NCI-H524 (cell line): ENCODE measurements at places on chromosomes 4 and X.
A peak's percentile ranks its signal among the peaks of the same experiment; 100 is the strongest.

- DNase-seq, result no peak
Observed at GRCh38 chrX:148905400-148905799, 405.0 kb downstream of the AFF2 start.

DNA sequence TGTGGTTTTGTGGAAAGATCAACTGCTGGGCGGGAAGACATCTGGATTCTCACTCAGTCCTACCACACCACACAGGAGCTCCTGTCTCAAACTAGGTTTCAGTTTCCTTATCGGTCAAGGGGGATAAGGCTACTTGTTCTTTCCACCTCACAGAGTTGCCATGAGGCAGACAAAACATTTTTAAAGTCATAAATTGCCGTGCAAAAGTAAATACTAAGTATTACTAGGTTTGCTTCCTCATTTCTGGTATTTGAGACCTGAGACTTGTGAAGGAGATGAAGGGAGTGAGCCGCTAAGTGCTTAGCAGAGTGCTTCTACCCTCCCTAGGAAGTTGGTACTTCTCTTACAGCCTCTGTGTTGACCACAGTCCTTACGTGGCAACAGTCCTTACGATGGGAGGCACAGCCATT, 1.5 kb downstream of the LAP3 start:
- no peak for DNase-seq

- DNase-seq, result peak; percentile 80
Observed at GRCh38 chrX:68440940-68441339, 7.6 kb upstream of the OPHN1 start.

- DNase-seq, result no peak
Observed at GRCh38 chr4:73104695-73105094, 35.2 kb upstream of the COX18 start.

DNA sequence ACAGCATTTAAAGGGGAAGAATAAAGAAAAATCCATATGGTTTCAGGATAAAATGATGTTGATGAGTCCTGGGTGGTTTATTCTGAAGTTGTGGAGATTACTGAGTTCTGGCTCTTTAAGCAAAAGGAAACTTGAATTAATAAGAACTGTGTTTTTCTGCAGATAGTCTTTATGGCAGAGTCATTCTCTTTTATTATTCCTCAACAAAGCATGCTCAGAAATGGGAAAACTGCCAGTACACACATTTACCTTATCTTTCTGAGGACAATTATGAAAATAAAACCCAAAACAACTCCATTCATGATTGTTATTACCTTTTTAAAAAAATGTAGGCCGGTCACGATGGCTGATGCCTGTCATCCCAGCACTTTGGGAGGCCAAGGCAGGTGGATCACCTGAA, 58.5 kb downstream of the ADD1 start:
- DNase-seq, result no peak

DNA sequence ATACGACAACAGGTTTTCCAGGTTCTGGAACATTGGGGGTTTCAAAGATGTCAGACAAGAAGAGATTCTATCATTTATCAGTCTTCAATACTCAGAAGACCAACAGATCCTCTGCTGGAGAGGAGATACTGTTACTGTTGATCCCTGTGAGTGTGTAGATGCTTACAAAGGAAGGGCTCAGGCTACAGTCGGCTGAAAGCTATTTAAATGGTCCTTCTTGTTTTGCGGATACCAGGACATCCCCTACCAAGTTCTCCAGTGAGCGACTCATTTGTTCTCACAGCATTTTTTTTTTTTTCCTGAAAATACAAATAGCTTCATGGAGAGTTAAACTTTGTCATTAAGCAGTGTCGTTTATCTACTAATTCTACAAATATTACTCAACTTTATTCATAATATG, 201.6 kb downstream of the CAMK2D start:
- no peak for DNase-seq

- peak; percentile 13 for DNase-seq
Observed at GRCh38 chr4:38489011-38489861, 174.8 kb upstream of the KLF3 start.

GRCh38 chr4:7381221-7381889, 53.4 kb downstream of the PSAPL1 start:
- no peak for DNase-seq

GRCh38 chrX:13934731-13935130, 95.0 kb downstream of the GEMIN8 start:
- no peak for DNase-seq

DNA sequence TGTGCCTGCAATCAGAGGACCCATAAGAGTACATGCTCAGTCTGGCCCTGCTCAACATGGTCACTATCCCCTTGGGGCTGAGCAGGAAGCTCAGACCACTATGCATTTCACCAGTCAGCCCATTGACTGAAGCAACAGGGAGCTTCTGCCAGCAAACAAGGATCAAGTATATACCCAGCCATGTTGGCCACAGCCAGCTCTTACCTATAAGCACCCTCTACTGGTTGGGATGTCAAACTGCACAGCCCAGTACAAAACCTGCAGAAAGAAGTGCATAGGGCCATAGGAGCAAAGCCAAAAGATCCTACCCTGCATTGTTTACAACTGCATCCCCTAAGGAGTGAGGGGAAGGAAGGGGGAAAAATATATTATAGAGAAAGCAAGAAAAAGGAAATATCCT, 214.4 kb upstream of the CPEB2 start:
- DNase-seq, result peak; percentile 0
